Suppressor macrophage treated with lipopolysaccharide for 1 hour (primary cell): ENCODE measurements at places on chromosomes 11 and 22.
A peak's percentile ranks its signal among the peaks of the same experiment; 100 is the strongest.

DNA sequence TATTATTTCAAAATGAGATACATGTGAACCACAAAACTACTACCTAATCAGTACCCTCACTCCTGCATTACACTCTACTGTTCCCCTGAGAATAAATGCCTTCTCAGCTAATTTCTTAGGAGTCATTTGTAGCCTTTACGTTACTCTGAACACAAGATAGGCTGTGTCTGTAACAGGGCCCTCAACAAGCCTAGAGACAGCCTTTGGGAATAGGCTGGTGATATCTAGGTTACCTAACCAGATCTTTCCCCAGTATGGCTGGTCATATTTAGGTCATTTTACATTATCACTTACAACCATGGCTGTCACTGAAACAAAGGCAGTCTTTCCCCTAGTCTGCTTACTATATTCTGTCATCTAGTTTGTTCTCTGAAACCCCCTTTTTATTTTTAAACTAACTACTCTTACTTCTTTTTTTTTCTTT lies 14.2 kb downstream of the ATM start:
- no peak for DNase-seq

DNA sequence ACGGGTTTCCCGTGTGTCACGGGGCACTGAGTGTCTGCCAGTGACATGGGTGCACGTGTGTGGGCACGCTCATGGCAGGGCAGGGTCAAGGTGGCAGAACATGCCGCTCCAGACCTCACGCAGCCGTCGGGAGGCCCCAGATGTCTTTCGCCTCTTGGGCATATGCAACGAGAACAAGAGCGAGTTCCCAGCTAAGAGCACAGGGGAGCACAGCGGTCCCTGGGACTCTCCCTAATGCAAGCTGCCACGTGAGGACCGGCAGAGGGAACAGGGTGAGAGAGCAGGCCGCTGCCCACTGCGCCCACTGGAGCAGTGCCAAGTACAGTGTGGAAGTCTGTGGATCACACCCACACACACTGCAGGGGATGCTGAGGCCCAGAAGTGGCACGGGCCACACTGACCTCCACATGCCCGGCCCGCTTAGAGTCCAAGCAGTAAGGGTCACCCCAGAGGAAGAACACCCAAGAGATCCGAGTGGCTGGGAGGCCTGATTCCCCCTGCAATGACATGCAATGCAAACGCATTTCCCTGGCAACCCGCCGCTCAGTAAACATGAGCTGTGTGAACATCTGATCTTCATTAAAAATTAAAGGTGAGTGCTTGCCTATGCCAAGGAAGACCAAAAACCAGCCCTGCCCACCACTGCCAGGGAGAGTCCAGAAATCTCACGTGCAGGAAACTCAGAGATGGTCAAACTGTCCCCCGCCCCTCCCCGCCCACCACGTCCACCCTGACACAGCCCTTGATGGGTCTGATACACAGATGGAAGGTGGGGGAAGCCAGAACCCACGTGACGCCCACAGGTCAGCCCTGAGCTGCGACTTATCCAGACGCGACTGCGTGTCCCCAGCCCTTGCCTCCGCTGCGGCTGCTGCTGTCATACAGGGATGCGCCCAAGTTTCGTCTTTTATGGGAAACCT lies 11.7 kb downstream of the CERK start:
- DNase-seq, result no peak

- no peak for DNase-seq
Observed at GRCh38 chr22:49011769-49012648, 815.7 kb downstream of the BRD1 start.

GRCh38 chr11:111936040-111936540 lies 1.1 kb upstream of the DIXDC1 start:
- no peak for DNase-seq

GRCh38 chr11:45922425-45923082 lies at the start of gene LARGE2:
Gene LARGE2, plus strand, starts transcription at chr11:45922656. Its CDS starts 227 bp downstream, at chr11:45922883.
- DNase-seq, result no peak

GRCh38 chr11:69446108-69446507 lies 35.4 kb upstream of the LINC01488 start:
- peak; percentile 42 for DNase-seq

DNA sequence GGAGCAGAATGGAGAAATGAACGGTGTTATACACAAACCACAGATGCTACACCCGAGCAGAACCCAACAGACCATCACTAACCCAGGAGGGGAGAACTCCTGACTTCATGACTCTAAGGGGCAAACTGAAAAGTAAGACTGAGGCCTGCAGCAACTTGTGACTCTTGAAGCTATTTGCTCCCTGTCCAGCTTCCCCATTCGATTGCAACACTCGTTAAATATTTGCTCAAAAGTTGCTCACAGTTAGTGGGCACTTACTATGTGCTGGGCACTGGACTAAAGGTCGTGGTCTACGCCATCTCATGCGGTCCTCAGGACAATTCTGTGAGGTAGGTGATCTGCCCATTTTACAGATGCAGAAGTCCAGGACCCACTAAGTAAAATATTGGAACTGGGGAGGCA lies 9.5 kb upstream of the ADA2 start:
- peak; percentile 86 for DNase-seq

GRCh38 chr11:44628730-44629700 lies 63.6 kb downstream of the CD82 start:
- DNase-seq, result no peak
